Myocyte (in vitro differentiated cells): ENCODE measurements at places on chromosomes 5 and 9. TPM values are rescaled to one million over a fixed set of nuclear protein-coding genes. Genes with fewer than 3 reads are reported as not detected.

GRCh38 chr5:158616707-158617106 is 483.0 kb downstream of the EBF1 start:
- no peak for DNase-seq

DNA sequence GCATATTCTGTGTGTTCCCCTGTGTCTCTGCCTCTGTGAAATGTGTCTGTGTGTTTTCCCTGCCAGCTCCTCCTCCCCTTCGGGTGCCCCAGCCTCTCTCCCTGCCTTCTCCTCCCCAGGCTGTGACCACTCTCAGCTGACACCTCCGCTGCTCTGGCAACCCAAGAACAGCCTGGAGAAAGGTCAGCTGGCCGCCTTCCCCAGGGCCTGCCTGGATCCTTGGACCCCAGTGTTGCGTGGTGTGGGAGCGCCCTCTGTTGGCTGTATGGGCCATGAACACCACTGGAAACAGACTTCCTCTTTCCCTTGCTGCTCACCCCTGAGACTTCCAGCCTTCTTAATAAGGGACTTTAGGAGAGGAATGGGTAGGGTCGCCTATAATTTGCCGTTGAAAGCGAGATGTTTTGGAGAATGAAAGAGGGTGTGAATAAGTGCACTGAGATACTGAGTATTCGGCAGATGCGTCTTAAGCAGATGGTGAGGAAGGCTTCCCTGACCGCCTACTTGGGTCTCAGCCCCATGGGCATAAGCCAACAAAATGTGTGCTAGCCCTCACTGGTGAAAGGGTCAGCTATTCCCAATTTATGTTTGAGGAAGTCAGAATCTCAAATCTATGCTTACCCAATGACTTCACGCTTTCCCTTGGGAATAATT is 114.9 kb upstream of the TRIM32 start:
- peak; percentile 92 for DNase-seq

GRCh38 chr9:129081388-129081904 is 535 bp downstream of the DOLPP1 start:
- DNase-seq = no peak

DNA sequence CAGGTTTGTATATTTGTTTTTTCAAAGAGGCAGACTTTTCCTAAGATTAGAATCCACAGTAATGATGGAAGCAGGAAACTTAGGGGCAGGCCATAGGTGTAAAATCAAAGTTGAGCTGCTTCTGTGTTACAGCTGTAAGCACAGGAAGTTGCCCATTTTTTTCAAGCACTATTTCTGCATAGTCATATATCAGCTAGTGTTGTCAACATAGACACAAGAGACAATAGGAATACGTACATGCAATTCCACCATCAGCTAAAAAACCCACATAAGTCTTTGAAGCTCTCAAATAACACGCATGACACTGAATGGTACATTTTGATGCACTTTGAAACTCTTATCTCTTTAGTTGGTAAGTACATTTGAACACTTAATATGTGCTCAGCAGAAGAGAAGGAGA is 20.2 kb upstream of the SMIM15 start:
- DNase-seq = no peak

- DNase-seq = no peak
Observed at GRCh38 chr9:89919171-89919681, 314.4 kb downstream of the GADD45G start.

DNA sequence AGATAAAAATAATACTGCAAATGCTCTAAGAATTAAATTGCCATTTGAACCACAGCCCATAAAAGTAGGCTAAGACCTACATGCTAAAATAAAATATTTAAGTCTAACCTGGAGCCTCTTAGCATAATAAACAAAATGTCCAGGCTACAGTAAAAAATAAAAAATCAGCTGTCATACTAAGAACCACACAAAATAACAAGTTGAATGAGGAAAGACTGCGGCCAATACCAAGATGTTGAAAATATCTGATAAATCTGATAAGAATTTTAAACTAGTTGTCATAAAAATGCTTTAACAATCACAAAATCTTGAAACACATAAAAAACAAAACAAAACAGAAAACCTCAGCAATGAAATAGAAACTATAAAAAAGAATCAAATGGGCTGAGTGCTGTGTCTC is 336.9 kb upstream of the MSX2 start:
- DNase-seq = no peak

GRCh38 chr5:93342563-93343061 is 238.4 kb downstream of the NR2F1-AS1 start:
- DNase-seq = peak; percentile 41

DNA sequence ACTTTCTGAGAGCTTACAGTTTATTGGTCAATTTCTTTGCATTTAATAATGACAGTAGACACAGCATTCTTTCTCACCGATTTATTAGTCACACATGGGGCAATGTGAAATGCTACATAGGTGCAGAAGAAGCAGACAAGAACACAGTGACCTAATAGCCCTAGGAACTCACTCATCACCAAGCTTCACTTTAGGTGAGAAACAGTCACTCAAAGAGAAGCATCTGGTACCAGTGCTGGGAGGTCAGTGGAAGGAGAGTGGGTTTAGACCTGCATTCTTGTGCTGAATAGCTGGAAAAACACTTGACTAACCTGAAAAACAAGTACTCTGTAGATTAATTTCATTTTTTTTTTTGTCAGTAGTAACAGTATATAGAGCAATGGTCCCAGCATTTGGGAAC is 179.6 kb downstream of the GRIA1 start:
- DNase-seq = no peak

DNA sequence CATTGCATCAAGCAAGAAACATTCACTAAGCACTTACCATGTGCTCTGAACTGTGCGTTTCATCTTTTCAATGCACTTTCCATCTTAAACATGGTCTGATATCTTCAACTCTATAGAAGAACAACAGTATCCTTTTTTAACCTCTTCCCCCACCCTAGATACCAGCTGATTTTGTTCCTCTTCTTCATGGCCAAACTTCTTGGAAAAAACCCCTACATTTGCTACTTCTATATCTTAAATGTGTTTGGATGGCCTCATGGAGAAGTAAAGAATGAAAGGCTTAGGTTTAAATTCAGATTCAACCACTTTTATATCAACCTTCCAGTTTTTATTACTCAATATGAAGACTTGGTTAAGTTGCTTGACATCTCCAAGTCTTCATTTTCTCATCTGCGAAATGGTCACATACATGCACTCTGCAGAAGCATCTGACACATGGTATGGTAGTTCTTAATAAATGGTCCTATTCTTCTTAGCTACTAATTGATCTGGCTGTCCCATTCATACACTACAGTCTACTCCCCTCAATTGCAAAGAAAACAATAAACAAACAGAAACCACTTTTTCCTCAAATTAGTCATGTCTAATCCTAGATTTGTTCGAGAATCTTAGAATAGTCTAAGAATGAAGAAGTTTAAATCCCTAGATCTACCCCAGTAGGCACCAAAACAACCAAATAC is 59.4 kb downstream of the FYB1 start:
- DNase-seq = no peak

GRCh38 chr5:51598026-51598425 is 214.8 kb downstream of the ISL1 start:
- no peak for DNase-seq

DNA sequence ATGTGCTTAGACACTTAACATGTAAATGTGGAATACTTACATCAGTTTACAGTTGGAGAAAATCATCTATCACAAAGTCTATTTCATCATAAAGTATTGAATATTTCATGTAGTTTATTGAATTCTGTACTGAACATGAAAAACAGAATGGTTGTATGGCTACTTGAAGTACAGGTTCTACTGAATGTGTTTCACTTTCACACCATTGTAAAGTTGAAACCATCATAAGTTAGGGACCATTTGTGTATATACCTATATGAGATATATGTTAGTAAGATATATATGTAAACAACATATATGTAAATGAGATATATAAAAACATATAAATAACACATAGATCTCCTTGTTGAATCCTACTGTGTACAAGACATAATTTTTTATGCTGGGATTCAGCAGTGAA is 63.0 kb upstream of the TAF11L2 start:
- no peak for DNase-seq

DNA sequence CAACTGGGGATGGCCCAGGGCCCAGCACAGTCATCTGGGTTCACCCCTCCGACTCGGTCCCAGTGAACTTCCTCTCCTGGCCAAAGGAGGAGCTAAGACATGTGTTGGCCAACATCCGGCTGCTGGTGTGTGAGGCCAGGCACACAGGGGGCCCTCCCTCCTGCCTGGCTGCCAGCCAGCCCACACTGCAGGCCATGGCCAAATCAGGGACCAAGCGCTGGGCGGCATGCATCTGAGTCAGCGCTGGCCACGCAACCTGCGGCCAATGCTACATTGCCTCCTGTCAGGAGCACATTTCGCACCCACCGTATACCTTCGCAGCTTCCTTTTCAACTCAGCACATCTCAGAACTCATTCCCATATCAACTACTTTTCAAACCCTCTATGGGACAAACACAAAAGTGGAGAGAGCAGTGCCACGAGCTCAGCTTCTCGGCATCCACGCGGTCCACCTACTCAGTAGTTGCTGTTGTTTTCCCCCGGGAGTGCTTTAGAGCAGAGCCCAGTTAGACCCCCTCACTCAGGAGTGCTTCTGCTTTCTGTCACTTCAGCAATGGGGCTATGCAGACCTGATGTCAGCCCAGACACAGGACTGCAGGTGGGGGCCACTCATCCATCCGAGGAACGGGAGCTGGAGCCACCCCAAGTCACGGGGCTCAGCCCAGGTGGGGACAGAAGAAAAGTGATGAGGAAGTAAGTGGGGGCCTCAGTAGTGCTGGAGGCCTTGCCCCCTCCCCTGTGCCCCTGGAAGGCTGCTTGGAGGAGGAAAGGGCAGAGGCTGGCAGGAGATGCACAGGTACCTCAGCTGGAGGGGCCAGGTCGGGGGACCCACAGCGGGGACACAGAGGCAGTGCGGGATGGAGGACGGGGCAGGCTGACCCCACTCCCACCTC is 13.9 kb downstream of the NINJ1 start:
- DNase-seq = peak; percentile 96

- no peak for DNase-seq
Observed at GRCh38 chr5:159182691-159183090, 26.7 kb downstream of the RNF145 start.

- no peak for DNase-seq
Observed at GRCh38 chr5:91418158-91418557, 35.0 kb upstream of the ARRDC3 start.

DNA sequence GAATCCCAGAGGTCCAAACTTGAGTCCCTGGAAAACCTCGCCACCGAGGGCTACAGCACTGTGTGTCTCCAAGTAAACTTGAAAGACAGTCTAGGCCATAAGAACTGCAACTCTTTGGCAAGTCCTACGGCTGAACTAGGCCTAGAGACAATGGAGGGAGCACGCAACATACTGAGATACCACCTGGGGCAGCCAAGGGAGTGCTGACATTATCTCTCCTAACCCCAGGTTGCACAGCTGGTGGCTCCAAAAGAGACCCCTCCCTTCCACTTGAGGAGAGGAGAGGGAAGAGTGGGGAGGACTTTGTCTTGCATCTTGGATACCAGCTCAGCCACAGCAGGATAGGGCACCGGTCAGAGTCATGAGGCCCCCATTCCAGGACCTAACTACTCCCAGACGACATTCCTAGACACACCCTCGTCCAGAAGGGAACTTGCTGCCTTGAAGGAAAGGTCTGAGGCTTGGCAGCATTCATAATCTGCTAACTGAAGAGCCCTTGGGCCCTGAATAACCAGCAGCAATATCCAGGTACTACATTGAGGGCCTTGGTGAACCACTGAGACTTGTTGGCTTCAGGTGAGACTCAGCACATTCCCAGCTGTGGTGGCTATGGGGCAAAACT is 42.7 kb downstream of the AP3B1 start:
- no peak for DNase-seq

GRCh38 chr9:70101265-70101664 is 57.6 kb downstream of the MAMDC2 start:
- DNase-seq = no peak

GRCh38 chr9:132986640-132987620 is 8.4 kb downstream of the GFI1B start:
- no peak for DNase-seq

DNA sequence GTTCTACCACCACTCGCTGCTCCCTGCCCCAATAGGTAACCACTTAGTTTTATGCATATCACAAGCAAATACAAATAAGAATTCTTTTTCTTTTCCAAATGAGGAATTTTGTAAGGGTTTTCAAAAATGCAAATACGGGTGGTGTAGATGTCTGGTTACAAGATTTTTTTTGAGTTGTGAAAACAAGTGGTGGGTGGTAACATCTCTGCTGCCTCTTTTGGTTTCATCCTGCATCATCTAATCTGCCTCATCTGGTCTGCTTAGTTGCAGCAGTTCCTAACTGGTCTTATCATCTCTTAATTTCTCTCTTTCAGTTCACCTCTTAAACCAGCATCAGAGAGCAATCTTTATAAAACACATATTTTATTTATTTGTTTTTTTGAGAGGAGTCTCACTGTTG is 5.3 kb downstream of the NFX1 start:
- no peak for DNase-seq

GRCh38 chr9:90502134-90502533 is 140.5 kb downstream of the DIRAS2 start:
- DNase-seq = no peak

- DNase-seq = no peak
Observed at GRCh38 chr5:128516978-128517377, 21.1 kb downstream of the FBN2 start.

DNA sequence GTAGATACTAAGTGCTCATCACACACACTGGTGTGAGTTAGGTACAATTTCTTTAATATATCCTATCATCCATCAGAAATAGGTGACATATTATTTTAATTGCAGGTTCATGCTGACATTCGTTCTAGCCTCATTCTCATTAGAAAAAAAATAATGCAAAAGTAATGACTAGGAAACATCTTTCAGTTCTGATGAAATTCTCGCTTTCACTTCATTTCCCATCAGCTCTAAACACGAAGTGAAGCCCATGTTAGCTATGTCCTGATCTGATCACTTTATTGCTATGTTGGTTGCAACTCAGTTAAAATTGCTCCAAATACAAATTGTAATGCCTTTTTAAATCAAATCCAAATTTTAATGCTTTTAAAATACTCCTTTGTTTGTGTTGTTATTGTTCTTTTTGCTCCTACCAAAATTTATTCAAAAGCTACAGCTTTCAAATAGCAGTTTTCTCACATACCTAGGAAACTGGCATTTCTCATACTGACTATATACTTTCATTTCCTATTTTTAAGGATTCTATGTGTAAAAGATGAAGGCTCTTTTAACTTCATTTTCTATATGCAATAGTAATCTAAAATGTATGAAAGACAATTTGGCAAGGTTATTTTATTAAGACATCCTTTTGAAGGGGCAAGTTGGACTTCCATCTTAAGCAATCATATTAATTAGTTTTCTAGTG is 1237.8 kb upstream of the ACO1 start:
- no peak for DNase-seq

GRCh38 chr9:3403315-3403714 is 122.5 kb downstream of the RFX3 start:
- DNase-seq = no peak

- DNase-seq = no peak
Observed at GRCh38 chr9:36471359-36471758, 71.3 kb upstream of the RNF38 start.

- DNase-seq = no peak
Observed at GRCh38 chr5:95935553-95936100, 26.0 kb downstream of the ELL2 start.

The RETREG1 gene
- total RNA-seq = 11.3 and 17.3 TPM in 2 replicates

The FUT7 gene
- not detected in 2 replicates for total RNA-seq

The INSL6 gene
- not detected in 2 replicates for total RNA-seq

The PDLIM4 gene
- 220 and 230 TPM in 2 replicates for total RNA-seq

The PDE6A gene
- 0.35 and 0.47 TPM in 2 replicates for total RNA-seq

The OR13C9 gene
- not detected in 2 replicates for total RNA-seq

The LHX3 gene
- total RNA-seq = not detected in 2 replicates

The AK1 gene
- 611 and 777 TPM in 2 replicates for total RNA-seq

The MAPKAP1 gene
- total RNA-seq = 109 and 116 TPM in 2 replicates
